ENCODE measurements at places on chromosomes 1 and 21. TPM values are rescaled to one million over a fixed set of nuclear protein-coding genes. Genes with fewer than 3 reads are reported as not detected.

DNA sequence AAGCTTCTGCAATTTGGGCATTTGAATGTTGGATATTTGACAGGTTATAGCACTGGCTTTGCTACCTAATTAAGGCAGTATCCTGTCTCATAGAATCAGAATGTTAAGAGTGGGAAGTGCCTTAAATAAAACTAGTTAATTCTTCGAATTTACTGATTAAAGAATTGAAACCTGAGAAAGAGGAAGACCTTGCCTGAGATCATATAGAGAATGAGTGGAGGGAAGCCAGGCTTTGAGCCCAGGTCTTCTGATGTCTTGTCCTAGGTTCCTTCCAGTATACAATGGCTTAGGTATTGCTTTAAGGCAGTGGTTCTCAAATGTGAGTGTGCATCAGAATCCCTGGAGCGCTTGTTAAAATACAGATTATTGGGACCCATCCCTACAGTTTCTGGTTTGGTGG is 20.9 kb upstream of the SH3BGRL3 start:
- no peak for DNase-seq

- DNase-seq = no peak
Observed at GRCh38 chr1:222240536-222241181, 307.2 kb downstream of the HHIPL2 start.

DNA sequence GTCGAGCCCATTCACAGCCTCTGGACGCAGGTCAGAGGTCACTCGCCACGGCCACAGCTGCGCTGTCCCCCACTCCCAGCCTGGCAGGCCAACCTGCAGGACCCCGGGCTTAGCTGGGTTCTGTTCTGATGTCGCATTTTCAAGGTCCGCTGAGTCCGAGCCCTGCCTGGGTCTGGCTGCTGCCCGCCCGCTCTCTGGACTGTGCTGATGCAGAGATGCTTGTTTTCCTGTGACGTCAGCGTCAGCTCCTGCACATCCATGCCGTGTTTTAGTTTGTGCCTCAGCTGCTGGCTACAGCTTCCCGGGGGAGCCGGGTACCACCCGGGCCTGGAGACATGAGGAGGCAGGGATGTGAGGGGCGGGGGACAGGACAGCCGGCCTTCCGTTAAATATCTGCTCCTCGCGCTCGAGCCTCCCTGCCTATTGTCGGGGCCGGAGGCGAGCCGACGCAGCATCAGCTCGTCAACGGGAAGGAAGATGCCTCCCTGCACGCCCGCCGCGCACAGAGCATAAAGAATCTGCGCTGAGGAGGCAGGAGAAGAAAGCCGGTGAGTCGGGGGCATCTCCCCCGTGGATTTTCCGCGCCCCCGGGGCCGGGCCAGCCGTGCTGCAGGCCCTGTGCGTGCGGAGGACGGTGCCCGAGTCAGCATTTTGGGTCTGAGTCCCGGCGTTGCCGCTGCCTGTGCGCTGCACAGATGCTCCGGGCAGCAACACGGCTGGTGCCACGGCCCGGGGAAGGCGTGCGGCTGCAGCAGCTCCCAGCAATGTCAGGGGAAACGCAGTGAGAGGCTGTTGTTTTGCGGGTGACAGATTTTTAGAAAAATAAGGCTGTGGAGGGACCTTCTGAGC is 23.4 kb downstream of the PRKCZ start:
- DNase-seq = no peak

- no peak for DNase-seq
Observed at GRCh38 chr1:58062635-58063034, 483.9 kb downstream of the OMA1 start.

Gene DCST1
- total RNA-seq = not detected

- DNase-seq = no peak
Observed at GRCh38 chr1:55503663-55504305, 288.6 kb upstream of the USP24 start.

- no peak for DNase-seq
Observed at GRCh38 chr1:31712068-31712467, 8.3 kb upstream of the COL16A1 start.
